ENCODE measurements at places on chromosomes 7 and 10.
A peak's percentile ranks its signal among the peaks of the same experiment; 100 is the strongest.

GRCh38 chr10:49516216-49516970, 22.5 kb downstream of the ERCC6 start:
- no peak for DNase-seq

GRCh38 chr10:30349967-30350735, 1.1 kb upstream of the MTPAP start:
- DNase-seq, result no peak

DNA sequence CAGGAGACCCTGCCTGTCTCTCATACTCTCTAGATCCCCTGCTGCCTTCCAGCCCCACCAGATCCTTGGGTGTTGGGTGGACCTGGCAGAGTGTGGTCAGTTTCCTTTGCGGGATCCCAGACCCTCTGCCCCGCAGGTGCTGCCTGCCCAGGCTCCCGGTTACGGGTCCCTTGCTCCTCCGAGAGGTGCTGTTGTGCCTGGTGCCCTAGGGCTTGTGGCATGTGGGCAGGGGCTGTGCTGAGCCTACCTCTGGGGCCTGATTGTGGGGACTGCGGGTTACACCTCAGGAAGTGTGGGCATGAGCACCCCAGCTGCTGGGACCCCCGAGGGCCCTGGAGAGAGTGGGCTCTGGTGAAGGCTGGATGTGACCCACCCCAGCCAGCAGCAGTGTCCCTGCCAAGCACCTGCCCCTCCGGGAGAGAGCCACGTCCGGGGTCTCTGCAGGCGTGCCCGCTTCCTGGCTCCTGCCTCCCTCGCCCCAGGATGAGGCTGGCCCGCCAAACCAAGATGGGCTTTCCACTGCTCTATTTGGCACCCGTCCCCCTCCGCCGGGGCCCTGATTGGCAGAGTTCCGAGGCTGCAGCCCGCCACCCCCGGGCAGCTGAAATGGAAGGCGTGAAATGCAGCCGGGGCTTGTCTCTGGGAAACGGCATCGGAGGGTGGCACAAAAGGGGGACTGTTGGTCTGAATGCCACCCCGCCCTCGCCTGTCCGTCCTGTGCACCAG, 17.0 kb downstream of the CLIP2 start:
- DNase-seq, result no peak

DNA sequence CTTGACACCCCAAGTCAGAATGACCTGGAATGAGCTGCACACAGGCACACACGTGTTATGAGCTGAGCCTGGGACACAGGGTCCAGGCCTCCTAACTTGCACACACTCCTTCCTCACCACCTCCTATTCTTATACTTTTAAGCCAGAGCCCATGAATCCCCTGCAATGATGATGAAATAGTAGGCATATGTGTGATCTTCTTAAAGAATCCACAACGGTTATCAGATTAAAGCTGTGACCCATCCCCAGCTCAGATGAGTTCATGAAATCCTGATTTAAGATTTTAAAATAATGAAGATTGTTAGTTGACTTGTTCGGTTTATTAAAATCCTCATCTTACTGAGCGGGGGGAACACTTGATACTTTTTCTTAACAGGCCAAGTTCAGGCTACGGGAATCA, 38.6 kb downstream of the PITRM1 start:
- no peak for DNase-seq

DNA sequence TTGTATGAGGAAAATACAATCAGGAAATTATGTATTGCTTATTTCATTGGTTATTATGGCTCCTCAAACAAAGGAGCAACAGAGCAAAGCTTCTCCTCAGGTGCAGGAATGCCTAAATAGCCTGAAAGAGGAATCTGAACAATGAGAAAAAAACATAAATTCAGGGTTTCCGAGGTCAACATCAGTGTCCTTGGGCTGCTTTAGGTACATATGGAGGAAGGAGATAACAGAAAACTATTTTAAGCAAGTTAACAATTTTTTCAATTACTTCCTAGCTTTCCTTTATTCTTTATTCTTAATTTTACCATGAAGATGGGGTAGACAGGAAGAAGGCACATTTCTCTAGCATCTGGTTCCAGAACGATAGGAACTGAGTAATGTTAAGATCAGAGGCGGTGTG, 14.0 kb downstream of the SLC16A9 start:
- no peak for DNase-seq

GRCh38 chr7:64879086-64879730, 23.9 kb upstream of the ZNF273 start:
- no peak for DNase-seq

DNA sequence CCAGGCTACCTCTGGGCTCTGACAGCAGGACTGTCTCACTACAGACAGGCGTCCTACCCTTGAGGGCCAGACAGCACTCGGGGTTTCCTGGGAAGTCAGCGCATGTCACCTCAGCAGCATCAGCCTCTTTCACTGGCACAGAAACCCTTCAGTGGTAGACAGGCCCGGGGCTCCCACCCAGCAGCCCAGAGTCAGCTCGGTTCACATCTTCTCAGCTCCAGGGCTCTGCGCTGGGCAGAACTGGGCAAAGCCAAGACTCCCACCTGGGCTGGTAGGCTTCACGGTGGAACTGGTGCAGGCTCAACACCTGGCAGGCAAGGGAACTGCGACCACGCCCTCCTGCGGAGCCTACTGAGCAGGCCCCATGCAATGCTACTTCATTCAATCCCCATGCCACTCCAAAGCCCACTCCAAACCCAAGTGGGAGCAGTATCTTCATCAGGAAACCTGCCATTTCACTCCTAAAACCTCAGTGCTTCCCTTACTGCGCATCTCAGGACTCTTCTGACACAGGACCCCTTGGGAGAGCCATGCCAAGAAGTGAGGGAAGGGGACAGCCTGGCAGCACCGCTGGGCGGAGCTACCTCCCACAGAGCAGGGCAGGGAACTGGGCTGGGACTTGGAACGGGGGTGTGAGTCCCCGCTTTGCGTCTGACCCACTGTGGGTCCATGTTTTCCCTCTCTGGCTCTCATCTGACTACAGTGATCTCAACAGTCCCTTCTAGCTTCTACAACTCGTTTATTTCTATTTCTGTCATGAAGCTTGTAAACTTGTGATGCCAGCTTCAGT, 60.4 kb downstream of the SCRN1 start:
- no peak for DNase-seq

DNA sequence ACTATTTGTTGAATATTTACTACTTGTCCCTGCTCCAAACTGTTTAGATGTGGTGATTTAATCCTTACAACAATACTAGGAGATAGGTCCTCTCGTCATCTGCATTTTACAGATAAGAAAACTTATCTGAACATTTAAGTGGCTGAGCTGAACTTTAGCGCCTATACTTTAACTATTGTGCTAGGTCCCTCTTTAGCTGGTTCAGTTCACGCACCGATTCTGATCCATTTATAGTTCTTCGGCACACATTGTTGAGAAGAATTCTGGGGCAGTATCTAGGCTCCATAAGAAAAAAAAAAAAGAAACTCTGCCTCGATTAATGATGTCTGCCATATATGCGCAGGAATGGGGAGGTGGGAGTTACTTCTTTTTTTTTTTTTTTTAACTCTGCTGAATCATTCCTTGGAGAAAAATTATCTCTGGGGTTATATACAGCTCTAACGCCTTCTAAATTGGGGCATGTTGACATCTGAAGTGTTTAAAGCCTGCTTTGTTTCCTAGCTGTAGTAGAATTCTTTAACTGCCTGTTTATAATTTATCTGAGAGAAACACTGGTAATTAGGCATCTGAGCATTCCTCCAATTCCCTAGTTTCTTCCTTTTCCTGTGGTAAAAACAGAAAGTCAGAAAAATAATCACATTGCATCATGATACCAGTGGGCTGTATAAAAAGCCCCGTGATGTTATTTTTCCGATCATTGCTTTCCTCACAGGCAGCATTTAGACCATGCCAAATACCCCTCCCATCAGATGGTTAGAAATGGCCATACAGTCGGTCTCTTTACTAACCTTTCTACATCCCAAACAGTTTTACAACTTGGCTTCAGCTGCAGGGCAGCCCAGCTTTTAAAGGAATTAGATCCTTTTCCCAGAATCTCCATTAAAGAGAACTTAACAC, 98.5 kb upstream of the KDM7A start:
- no peak for DNase-seq

DNA sequence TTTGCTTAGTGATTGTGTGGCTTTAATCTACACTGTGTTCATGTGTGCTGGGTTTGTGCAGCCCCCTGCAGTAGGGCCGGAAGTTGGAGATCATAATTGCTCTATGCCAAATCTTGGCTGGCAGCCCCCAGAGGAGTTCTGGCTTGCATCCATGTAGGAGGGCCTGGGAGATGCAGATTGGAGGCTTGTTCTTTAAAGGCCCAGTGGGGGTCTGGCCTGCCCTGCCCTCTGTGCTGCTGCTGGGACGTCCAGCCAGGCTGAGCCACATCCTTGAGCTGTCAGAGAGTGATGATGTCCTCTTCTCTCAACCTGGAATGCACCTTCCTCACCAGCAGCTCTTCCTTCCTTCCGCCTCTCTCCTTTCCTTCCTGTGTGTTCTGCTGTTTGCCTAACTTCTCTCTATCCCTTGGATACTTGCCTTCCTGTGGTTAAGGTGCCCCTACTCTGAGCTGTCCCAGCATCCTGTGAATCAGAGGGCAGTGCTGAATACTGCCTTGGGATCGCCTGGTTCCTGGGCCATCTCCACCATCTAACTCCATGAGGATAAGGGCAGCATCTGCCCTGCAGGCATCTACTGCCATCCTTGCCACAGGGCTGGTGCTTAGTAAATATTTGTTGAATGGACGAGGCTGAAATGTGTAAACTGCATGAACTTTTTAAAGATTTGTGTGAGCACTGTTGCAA, 30.2 kb downstream of the DOCK1 start:
- no peak for DNase-seq

- no peak for DNase-seq
Observed at GRCh38 chr10:89364531-89364930, 13.3 kb upstream of the IFIT1B start.

GRCh38 chr10:122981066-122981464, 864 bp downstream of the PSTK start:
- DNase-seq, result peak; percentile 37

GRCh38 chr10:113347508-113347907, 205.3 kb upstream of the HABP2 start:
- no peak for DNase-seq

GRCh38 chr7:27201580-27202017, 1.7 kb upstream of the HOXA13 start:
- no peak for DNase-seq

DNA sequence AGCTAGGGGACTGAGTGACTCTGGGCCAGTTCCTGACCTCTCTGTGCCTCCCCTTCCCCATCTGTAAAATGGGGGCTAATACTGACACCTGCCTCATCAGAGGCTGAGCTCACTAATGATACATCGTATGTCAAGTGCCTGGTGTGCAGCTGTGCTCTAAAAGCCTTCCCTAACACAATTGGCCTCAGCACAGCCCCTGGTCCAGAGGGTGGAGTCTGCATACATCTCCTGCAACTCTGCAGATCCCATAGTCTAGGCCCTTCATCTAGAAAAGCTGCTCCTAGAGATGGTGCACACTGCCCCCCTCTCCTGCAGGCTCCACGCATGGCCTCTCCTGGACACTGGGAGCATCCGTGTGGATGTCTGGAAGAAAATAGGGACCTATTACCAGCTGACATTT, 255.0 kb downstream of the RPS24 start:
- no peak for DNase-seq

GRCh38 chr10:101856626-101857025, 13.0 kb upstream of the KCNIP2 start:
- DNase-seq, result no peak

- DNase-seq, result no peak
Observed at GRCh38 chr7:93515144-93515543, 59.4 kb downstream of the CALCR start.

GRCh38 chr7:106248600-106248999, 36.2 kb downstream of the NAMPT start:
- no peak for DNase-seq

DNA sequence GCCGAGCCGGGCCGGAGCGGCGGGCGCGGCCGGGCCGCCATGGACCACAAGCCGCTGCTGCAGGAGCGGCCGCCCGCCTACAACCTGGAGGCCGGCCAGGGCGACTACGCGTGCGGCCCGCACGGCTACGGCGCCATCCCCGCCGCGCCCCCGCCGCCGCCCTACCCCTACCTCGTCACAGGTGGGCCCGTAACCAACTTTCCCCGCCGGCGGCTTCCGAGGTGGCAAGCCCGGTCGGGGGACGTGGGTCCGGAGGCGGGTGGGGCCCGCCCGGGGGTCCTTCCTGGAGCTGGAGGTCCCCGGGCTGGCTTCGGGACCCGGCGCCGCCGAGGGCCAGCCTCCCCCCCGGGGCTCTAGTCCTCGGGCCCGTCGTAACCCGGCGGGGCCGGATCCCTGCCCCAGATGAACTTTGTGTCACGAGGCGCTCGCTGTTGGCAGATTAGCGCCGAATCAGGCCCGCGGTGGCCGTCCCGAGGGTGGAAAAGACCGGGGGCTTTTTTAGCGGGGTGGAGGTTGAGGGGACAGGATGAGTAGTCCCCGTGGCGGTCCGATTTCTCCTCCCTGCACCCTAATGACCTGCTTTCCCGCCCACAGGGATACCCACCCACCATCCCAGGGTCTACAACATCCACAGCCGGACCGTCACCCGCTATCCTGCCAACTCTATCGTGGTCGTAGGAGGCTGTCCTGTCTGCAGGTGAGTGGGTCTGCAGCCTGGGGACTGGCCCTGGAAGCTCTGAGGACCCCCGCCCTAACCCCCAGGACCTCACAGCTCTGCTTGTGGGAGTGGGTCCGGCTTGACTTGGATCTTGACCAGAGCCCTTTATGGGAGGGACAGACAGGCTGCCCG, 496 bp downstream of the BRI3 start:
- DNase-seq, result no peak

- DNase-seq, result no peak
Observed at GRCh38 chr7:21996641-21997040, 50.9 kb upstream of the CDCA7L start.

- DNase-seq, result no peak
Observed at GRCh38 chr7:101589976-101590662, 39.0 kb downstream of the MYL10 start.

- no peak for DNase-seq
Observed at GRCh38 chr7:4079956-4080355, 602.1 kb upstream of the FOXK1 start.

- DNase-seq, result no peak
Observed at GRCh38 chr7:17043012-17043877, 161.5 kb upstream of the AGR3 start.

DNA sequence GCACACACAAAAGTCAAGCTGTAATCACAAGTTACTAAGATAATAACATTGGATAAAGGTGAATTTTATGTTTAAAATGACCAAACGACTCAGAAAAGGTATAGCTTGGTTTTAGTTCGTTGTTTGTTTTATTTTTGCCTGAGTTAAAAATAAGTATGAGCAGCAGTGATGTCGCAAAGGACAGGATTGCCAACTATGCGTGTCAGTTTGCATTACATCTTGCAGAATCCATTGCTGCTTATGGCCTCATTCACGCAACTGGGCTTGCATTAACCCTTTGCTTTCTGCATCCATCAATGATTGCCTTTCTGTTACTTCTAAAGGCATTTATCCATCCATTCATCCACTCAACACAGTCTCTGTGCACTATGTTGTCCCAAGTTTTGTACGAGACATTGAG, 389.6 kb downstream of the DPP6 start:
- DNase-seq, result no peak

GRCh38 chr10:49049660-49050059, 65.7 kb downstream of the VSTM4 start:
- DNase-seq, result no peak

GRCh38 chr10:73772281-73773151, 9.3 kb upstream of the CHCHD1 start:
- peak; percentile 47 for DNase-seq

GRCh38 chr10:69974551-69975155, 78.0 kb upstream of the MACROH2A2 start:
- no peak for DNase-seq
